CD8-positive, alpha-beta memory T cell (primary cell): ENCODE measurements at places on chromosomes 11 and 22. TPM values are rescaled to one million over a fixed set of nuclear protein-coding genes. Genes with fewer than 3 reads are reported as not detected.

- no peaks in the 10 kb centered on the region for H3K4me1 ChIP-seq
- no peak for DNase-seq
- H3K27ac ChIP-seq = no peak overlapping the region
- H3K36me3 ChIP-seq = no peaks in the 10 kb centered on the region
- H3K4me3 ChIP-seq = no peak overlapping the region
- no peaks in the 10 kb centered on the region for H3K27me3 ChIP-seq
Measured at GRCh38 chr11:7964873-7965272, 374 bp downstream of the NLRP10 start.

Gene UBQLNL
- total RNA-seq = not detected

- no peaks in the 10 kb centered on the region for H3K36me3 ChIP-seq
- peaks cover 8% of the 10 kb centered on the region for H3K4me1 ChIP-seq
- H3K27ac ChIP-seq = no peak overlapping the region
Measured at GRCh38 chr11:75809991-75810390, 5.0 kb upstream of the UVRAG start.

DNA sequence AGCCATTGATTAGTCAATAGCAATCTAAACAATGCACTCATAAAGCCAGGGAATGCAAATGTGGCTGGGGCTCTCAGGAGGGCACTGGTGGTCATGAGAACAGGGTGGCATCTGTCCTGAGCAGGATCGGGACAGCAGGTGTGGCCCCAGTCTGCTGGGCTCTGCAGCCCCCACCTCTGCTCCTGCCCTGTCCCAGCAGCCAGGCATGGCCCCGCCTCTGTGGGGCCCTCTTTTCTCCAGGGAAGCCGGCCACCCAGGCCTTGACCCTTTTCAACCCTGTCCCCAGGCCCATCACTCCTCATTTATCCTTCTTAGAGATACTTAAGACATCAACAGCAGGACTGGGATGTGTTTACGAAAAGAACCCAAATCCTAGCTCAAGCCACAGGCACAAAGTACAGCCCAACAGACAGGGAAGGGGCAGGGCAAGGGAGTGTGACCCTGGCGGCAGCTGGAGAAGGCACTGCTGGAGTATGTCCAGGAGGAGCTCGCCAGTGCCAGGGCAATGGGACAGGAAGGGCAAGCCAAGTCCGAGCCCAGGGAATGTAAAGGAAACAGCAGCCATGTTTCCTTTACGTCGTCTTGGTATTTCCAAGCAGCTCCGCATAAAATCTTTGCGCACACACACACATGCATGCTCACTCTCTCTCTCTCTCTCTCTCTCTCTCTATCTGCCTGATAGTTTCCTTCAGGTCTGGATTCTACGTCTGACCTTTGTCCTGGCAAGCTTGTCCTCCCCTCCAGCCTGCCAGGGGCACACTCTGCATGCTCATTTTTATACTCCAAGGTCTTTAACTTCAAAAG is 59.9 kb downstream of the DGCR2 start:
- no peak overlapping the region for H3K4me3 ChIP-seq
- H3K36me3 ChIP-seq = peaks cover 62% of the 10 kb centered on the region
- no peaks in the 10 kb centered on the region for H3K4me1 ChIP-seq
- no peak overlapping the region for H3K27ac ChIP-seq

Gene ART5
- not detected for total RNA-seq

Gene DEUP1
- total RNA-seq = not detected

Gene ARRB1
- total RNA-seq = 10.6 TPM

- H3K27ac ChIP-seq = no peak within 1 kb of the TSS
- H3K4me3 ChIP-seq = no peak within 1 kb of the TSS
- H3K27me3 ChIP-seq = peaks cover 15% of the 10 kb centered on the region
- no peaks in the 10 kb centered on the region for H3K36me3 ChIP-seq
- peaks cover 5% of the 10 kb centered on the region for H3K4me1 ChIP-seq
- no peak for DNase-seq
Measured at GRCh38 chr11:69013009-69013951, at the start of gene MRGPRF. TSS of gene MRGPRF (minus strand) at chr11:69013246. CDS start at chr11:69009901, 3,345 bp downstream.

DNA sequence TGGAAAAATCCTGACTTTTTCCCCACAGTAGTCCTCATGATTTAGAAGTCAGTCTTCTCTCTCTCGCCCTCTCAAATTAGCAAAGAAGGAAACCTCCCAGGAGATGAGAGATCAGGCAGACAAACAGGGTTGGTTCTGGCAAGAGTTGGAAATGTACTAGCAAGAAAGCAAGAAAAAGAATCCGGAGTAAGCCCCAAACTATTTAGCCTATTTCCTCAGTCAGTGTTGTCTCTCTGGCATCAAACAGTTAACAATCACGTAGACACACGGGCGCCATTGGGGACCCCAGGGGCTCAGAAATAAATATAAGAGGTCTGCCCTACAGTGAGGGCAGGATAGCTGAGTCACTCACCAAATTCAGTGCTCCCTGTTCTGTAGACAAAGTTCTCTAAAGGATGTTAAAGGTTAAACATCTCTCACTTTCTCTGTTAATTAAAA is 4.7 kb downstream of the C11orf52 start:
- peaks cover 7% of the 10 kb centered on the region for H3K4me1 ChIP-seq
- no peak for DNase-seq
- H3K4me3 ChIP-seq = no peak overlapping the region
- no peaks in the 10 kb centered on the region for H3K27me3 ChIP-seq
- H3K27ac ChIP-seq = no peak overlapping the region

GRCh38 chr11:65014726-65015227 is 817 bp downstream of the ARL2 start:
- H3K4me1 ChIP-seq = peaks cover 12% of the 10 kb centered on the region
- H3K36me3 ChIP-seq = no peaks in the 10 kb centered on the region
- H3K27ac ChIP-seq = peak overlapping the region; percentile 97
- DNase-seq = no peak

Gene KIF18A
- total RNA-seq = 10.9 TPM

- H3K27ac ChIP-seq = no peak overlapping the region
- no peak overlapping the region for H3K4me3 ChIP-seq
- H3K36me3 ChIP-seq = peaks cover 30% of the 10 kb centered on the region
- H3K27me3 ChIP-seq = no peaks in the 10 kb centered on the region
- peak; percentile 38 for DNase-seq
- H3K4me1 ChIP-seq = peaks cover 22% of the 10 kb centered on the region
Measured at GRCh38 chr11:69670158-69670845, 4.9 kb downstream of the LTO1 start.

Gene ZNF280A
- not detected for total RNA-seq

- H3K27me3 ChIP-seq = no peaks in the 10 kb centered on the region
- H3K4me3 ChIP-seq = no peak overlapping the region
- no peaks in the 10 kb centered on the region for H3K36me3 ChIP-seq
- H3K27ac ChIP-seq = no peak overlapping the region
- no peaks in the 10 kb centered on the region for H3K4me1 ChIP-seq
Measured at GRCh38 chr11:101582989-101583250, 887 bp downstream of the TRPC6 start.

- no peaks in the 10 kb centered on the region for H3K4me1 ChIP-seq
- H3K4me3 ChIP-seq = no peak overlapping the region
- no peaks in the 10 kb centered on the region for H3K36me3 ChIP-seq
- no peak overlapping the region for H3K27ac ChIP-seq
- no peak for DNase-seq
Measured at GRCh38 chr11:60282286-60282685, 1.8 kb downstream of the MS4A4A start.

Gene QSER1
- total RNA-seq = 10.6 TPM

Gene MS4A3
- not detected for total RNA-seq

DNA sequence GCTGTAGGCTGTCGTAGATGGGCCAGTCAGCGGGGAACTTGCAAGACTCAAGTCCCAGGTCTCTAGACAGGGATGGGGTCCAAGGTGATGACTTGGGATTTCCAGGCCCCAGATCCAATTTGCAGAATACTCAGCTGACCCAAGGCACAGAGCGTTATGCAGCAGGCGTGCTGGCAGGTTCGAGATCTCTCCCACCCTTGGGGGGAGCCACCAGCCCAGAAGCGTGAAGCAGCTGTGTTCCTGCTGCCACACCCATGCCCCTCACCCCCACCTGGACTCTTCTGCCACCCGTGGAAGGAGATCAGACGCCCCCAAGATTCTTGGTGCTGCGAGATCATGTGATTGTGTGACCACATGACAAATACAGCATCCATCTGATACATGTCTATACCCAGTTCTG is 142.6 kb downstream of the BRD1 start:
- DNase-seq = no peak
- H3K4me1 ChIP-seq = no peaks in the 10 kb centered on the region
- no peaks in the 10 kb centered on the region for H3K27me3 ChIP-seq
- no peaks in the 10 kb centered on the region for H3K36me3 ChIP-seq
- H3K4me3 ChIP-seq = no peak overlapping the region
- no peak overlapping the region for H3K27ac ChIP-seq

DNA sequence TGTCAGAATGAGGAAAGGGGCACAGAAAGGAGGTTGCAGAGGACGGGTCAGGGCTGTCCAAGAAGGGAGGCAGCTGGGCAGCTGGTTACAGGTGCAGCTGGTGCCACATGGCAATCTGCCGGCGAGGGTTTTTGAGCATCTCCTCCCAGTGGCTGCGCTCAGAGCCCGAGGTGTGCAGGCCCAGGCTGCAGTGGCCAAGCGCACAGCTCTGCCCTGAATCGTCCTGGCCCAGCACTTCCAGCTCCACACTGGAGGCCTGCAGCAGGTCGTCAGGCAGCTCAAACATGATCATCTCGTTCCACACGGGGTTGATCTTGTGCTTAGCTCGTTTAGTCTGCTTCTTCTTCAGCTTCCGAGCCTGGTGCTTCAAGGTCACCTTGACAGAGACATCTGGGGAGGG is 42.2 kb downstream of the SYT13 start:
- H3K4me3 ChIP-seq = no peak overlapping the region
- DNase-seq = no peak
- H3K27ac ChIP-seq = no peak overlapping the region
- H3K27me3 ChIP-seq = no peaks in the 10 kb centered on the region
- no peaks in the 10 kb centered on the region for H3K4me1 ChIP-seq
- H3K36me3 ChIP-seq = no peaks in the 10 kb centered on the region

Gene CCDC89
- total RNA-seq = 0.22 TPM

Gene SLC22A25
- not detected for total RNA-seq

Gene PI4KA
- total RNA-seq = 65.5 TPM

Gene SLC22A9
- total RNA-seq = not detected

GRCh38 chr11:26283852-26284408 is 48.0 kb upstream of the ANO3 start:
- no peak overlapping the region for H3K27ac ChIP-seq
- no peaks in the 10 kb centered on the region for H3K4me1 ChIP-seq
- no peak for DNase-seq
- H3K27me3 ChIP-seq = no peaks in the 10 kb centered on the region

- no peak for DNase-seq
- no peak overlapping the region for H3K4me3 ChIP-seq
- H3K36me3 ChIP-seq = no peaks in the 10 kb centered on the region
- H3K27me3 ChIP-seq = peaks cover 9% of the 10 kb centered on the region
- no peak overlapping the region for H3K27ac ChIP-seq
Measured at GRCh38 chr11:15651816-15652215, 537.1 kb downstream of the INSC start.

DNA sequence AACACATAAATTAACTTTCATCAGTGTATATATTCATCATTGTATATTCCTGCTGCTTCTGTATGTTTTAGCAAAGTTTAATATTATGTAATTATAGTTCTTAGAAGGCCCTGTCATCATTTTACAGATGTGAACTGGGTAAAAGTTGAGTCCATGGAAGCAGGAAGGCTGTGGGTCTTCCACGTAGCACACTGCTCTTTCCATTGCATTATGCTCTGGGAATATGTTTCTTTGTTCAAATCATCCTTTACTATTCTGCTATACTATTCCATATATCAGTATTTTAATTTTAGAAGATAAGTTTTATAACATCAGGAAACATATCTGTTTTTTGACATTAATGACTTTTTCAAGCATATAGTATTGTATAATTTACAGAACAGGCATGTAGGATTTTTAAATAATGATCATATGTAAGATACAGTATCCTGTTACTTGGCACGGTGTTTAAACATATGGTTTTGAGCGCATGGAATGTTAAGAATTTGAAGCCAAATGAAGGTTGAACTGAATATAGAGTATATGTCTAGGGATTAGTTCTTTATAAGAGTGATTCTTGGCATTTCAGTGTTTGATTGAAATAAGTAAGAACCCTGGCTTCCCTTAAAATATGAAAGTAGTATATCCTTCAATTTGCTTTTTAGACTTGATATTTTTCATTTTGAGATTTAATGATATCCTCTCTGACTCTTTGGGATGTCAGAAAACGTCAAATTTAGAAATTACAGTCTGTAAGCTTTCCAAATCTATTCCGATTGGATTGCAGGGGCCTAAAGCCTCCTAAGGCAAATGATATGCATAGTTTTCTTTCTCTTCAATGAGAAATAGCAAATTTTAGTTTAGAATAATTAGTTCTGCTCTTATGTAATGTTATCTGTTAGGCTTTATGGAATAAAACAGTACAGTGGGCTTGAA is 8.6 kb downstream of the CCDC81 start:
- no peak for DNase-seq
- no peaks in the 10 kb centered on the region for H3K36me3 ChIP-seq
- no peaks in the 10 kb centered on the region for H3K4me1 ChIP-seq
- no peaks in the 10 kb centered on the region for H3K27me3 ChIP-seq
- no peak overlapping the region for H3K27ac ChIP-seq
- H3K4me3 ChIP-seq = no peak overlapping the region

GRCh38 chr11:122226810-122227379 is 110.9 kb upstream of the BLID start:
- H3K4me1 ChIP-seq = no peaks in the 10 kb centered on the region
- H3K36me3 ChIP-seq = no peaks in the 10 kb centered on the region
- no peak overlapping the region for H3K27ac ChIP-seq
- no peak for DNase-seq

DNA sequence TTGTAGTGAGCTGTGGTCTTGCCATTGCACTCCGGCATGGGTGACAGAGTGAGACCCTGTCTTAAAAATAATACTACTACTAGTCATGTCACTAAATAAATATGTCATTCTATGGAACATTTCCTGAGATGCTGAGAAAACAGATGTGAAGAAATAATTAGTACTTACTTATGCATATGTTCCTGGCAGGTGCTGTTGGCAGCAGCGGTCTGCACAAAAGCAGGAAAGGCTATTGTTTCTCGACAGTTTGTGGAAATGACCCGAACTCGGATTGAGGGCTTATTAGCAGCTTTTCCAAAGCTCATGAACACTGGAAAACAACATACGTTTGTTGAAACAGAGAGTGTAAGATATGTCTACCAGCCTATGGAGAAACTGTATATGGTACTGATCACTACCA is 8.8 kb downstream of the ARCN1 start:
- H3K27me3 ChIP-seq = no peaks in the 10 kb centered on the region
- H3K4me3 ChIP-seq = no peak overlapping the region
- DNase-seq = no peak
- H3K36me3 ChIP-seq = peaks cover 41% of the 10 kb centered on the region
- H3K4me1 ChIP-seq = peaks cover 16% of the 10 kb centered on the region

- H3K27me3 ChIP-seq = no peaks in the 10 kb centered on the region
- H3K4me3 ChIP-seq = no peak overlapping the region
- H3K27ac ChIP-seq = no peak overlapping the region
- no peaks in the 10 kb centered on the region for H3K36me3 ChIP-seq
Measured at GRCh38 chr22:25023879-25024278, 71.4 kb downstream of the KIAA1671 start.
